Hematopoietic multipotent progenitor cell treated with erythropoietin and hydrocortisone succinate and interleukin-3 and kit ligand, for 17 days (in vitro differentiated cells): ENCODE measurements at places on chromosomes 2 and 18.

DNA sequence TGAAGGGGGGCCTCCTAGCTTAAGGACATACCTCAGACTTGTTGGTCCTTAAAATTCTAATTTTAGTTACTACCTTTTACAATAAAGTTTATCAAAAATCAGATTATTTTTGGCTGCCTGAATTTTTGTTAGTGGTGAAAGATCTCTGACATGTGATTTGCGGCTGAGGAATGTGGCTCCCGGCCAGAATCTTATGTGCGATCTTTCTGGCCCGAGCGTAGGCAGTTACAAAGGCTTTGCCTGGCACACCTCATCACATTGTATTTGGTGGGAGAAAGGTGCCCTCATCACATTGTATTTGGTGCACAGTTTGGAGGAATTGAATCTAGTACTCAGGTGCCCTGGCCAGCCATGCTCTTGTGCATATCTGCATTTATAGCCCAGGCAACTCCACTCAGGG lies 289.1 kb downstream of the GULP1 start:
- DNase-seq, result no peak

DNA sequence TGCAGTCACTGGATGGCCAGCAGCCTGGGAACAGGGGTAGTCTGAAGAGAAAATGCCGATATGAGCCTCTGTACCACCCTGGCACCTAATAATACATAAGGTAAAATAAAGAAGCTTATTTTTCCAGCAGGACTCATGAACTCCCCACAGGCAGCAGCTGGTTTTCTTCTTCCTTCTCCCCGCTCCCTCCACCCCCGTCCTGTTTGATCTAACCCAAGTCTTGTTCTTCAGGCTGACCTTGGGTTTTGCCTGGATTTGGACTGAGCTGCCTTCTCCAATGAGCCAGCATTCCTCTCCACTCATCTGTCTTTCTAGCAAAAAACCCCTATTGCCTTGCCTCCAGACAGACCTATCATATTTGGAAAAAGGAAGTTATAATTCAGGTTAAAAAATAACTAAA lies 111.8 kb downstream of the CELF4 start:
- DNase-seq, result no peak

DNA sequence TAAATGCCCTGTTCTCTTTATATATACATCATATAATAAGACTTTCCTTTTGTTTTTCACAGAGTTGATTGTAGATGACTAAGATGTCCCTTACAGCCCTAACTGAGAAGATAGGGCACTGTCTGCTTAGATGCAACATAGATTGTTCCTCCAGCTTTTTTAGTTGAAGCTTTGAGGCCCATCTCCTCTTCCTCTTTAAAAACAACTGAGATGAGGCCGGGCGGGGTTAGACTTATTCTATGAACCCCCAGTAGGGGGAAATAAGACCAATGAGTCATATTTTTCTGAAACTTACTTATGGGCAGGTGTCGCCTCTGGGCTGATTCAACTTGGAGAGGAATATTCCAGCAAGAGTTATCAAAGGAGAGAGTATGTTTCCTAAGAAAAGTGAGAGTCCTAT lies 84.6 kb downstream of the FBXO15 start:
- no peak for DNase-seq

DNA sequence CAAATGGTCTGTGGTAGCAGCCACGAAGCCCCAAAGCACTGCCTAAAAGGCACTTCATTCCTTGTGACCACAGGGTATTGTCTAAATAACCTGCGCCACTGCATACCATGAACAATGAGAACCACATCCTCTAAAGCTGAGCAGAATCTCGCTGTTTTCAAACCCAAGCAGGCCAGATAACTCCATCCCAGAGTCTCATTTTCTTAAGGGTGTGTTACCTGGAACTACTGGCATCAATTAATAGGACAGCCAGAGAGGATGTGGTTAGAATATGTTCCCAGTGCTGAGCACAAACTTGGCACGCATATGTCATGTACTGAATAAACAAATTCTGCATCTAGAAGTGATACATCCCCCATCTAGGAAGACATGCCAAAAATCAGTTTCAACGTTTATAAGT lies 13.0 kb downstream of the VPS4B start:
- no peak for DNase-seq

DNA sequence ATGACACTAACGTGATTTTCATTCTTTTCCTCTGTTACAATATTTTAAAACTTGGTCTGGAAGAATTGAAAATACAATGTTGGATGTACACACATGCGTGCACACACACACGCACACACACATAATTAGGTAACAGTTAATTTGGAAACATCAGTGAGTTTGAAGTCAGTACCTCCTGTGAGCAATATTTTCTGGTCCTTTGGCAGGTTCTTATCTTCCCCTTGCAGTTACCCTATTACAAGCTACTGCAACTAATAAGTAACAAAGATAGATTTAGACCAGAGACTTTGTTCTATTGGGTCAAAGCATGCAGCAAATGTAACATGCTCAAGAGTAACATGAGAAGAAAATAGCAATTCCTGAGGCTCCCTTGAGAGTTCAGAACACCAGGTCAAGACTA lies 73.3 kb downstream of the ZNF385B start:
- DNase-seq, result peak; percentile 6
